ENCODE measurements at places on chromosomes 6 and 20. TPM values are rescaled to one million over a fixed set of nuclear protein-coding genes. Genes with fewer than 3 reads are reported as not detected.

The TMEM170B gene
- 2.4 TPM for total RNA-seq

The POM121L2 gene
- total RNA-seq, result not detected

The CLPSL2 gene
- total RNA-seq, result not detected

The DHX16 gene
- 52.6 TPM for total RNA-seq

The ZSCAN31 gene
- total RNA-seq, result 25.7 TPM

The COL19A1 gene
- not detected for total RNA-seq

The ARMH2 gene
- total RNA-seq, result not detected

GRCh38 chr20:2604506-2604835, 48.0 kb upstream of the NOP56 start:
- no peak for DNase-seq

- DNase-seq, result no peak
Measured at GRCh38 chr6:169473663-169474062, 220.0 kb upstream of the THBS2 start.

- no peak for DNase-seq
Measured at GRCh38 chr6:41557335-41557734, 11.2 kb downstream of the FOXP4 start.

DNA sequence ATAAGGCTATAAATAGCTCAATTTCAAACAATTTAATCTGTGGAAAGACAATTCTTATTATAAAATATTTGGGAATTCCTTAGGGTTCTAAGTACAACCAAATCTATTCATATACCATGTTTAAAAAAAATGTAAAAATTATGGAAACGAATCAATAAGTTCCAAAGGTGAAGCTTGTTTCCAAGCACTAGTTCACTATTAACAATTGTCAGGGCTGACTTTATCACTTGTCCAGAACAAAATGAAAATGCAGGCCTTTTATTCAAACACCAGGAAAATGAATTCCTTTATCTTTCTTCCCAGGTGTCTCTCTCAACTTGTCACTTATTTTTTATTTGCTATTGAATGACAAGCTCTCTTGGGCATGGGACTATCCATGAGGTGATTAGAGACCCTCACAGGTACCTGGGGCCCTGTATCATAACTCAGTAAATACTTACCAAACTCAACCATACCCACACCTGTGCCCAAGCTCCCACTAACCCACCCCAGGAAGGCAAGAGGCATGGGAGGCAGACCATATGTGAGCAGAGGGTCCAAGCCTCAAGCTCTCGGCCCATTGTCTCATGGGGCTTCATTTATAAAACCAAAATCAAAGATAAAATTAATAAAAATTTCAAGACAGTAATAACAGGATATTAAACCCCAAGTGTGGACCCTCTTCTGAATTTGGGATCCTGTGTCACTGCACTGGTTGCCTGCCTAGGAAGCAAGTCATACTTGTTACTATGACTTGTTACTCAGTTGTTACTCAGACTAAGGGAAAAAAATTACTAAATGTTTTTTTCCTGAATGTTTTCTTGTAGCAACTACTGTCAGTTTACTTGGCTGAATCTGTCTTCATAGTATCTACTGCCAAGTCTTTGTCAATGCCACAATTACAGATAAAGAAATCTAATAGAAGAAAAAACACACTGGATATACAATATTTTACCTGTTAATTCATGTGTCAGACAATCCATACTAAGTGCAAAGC, 54.7 kb downstream of the PTPRK start:
- no peak for DNase-seq

DNA sequence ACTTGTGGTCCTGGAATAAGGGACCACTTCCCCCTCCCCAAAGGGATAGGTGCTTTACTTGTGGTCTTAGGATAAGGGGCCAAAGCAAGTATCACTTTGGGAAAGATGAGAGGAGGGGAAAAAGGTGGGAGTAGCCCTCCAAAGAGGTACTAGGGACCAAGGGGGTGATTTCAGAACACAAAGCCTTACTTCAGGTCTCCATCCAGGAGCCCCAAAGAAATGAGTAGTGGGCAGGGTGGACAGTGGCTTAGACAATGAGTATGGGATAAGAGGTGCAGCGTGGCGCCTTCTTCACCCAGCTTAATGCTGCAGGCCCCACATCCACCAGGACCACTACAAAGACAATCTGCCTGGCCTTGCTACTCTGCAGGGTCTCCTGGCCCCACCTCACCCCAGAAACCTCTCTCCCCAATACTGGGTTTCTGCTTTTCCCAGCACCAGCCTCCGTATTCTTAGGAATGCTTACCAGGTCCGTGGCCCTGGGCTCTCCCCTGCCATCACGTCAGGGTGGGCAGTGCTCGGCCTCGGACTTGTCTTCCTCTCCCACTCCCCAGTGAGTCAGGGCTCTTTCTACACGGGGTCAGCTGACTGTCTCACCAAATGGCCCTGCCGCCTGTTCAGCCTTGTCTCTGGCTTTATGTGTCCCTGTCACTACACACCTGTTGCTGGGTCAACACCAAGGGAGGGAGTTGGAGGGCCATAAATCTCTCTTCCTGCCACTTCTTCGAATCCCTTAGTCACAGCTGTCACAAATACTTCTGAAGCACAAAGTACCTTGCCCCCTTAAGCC, 3.1 kb downstream of the NNAT start:
- DNase-seq, result no peak

DNA sequence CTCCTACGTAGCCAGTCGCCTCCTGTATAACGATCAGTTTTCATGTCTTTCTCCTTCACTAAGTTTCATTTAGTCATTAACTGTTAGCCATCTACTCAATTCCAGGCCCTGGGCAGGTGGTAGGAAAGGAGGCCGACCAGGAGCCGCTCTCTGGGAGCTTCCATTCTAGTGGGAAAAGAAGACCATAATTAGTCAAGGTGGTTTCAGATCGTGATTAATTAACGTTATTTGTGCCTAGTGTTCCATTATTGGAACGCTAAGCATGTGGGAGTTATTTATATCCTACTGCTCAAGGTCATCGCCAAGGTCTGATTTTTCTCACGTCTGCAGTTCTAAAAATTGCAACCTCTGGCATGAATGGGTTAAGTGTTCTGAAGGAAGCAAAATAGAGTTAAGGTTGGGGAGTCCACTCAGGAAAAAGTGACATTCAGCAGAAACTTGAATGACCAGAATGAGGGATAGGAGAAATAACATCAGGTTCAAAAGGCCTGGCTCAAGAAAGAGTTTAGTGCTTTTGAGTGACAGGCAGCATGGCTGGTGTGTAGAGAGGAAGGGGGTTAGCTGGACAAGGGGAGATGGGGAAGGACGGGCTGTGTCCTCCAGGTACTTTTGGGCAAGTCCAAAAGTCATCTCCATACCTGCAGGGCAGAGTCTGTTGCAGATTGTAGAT, 812 bp downstream of the SLC9A8 start:
- DNase-seq, result peak; percentile 7

DNA sequence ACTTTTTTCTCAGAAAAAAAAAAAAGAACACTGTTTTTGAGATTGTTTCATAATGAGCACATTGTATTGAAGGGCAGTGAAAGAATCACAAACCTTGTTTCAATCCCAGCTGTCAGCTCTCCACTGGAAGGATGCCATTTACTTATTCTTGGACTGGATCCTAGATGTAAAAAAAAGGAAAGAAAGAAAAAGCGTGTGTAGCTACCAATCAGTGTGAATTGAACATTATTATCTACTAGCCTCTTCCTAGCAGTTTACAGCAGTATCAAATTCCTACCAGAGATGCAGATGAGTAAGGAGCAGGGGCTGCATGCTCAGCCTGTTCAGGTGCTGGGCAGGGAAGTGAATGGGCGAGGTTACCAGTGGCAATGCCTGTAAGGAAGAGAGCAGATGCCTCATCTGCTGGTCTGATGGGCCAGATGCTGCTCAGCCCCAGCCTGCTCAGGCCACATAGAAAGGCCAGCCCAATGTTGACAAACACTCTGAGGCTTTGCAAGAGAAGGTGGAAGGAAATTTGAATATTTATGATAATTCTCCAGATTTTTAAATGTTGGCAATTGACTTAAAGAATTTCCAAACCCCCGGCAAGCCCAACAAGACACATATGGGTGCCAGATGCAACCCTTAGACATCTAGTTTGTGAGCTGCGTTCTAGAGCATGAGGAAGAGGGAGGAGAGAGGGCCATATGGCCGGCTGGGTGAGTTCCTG, 189.5 kb downstream of the IBTK start:
- DNase-seq, result peak; percentile 33

- DNase-seq, result no peak
Measured at GRCh38 chr6:141267420-141267819, 865.3 kb upstream of the GJE1 start.

- DNase-seq, result no peak
Measured at GRCh38 chr6:3357678-3358077, 98.9 kb downstream of the PSMG4 start.

DNA sequence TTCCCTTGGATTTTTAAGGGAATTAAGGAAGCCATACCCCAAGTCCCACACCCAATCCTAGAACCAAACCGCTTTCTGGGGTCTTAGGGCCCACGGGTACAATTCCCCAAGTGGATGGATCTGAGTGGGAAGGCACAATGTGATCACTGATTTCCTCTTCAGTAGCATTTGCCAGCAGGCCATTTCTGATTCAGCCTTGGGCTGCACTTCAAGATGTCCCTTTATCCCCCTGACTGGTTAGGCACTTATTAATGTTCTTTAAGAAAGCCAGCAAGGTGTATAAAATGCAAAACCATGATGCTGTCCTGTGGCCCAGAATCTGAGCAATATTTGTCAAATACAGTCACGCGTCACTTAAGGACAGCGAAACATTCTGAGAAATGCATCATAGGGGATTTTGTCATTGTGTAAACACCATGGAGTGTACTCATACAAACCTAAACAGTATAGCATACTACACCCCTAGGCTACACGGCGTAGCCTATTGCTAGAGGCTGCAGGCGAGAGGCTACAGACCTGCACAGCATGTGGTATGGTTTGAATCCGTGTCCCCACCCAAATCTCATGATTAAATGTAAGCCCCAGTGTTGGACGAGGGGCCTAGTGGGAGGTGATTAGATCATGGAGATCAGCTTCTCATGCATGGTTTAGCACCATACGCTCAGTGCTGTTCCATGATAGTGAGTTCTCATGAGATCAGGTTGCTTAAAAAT, 234.2 kb downstream of the NRN1 start:
- DNase-seq, result no peak

DNA sequence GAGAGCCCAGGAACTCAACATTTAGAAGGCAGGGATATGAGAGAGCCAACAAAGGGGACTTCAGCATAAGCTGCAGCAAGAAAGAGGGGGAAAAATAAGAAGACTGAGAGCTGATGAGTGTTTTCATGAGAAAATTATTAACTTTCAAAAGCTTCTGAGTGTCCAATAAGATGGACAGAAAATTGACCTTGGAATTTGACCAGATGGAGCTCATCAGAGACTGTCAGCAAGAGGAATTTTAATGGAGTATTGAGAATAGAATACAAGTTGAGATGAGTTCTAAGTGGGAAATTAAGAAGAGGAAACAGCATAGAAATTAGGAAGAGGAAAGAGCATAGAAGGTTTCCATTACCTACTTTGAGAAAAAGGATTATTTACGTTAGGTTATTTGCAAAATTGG, 428.2 kb downstream of the LMBRD1 start:
- no peak for DNase-seq

- no peak for DNase-seq
Measured at GRCh38 chr6:125194941-125195340, 41.4 kb downstream of the TPD52L1 start.

DNA sequence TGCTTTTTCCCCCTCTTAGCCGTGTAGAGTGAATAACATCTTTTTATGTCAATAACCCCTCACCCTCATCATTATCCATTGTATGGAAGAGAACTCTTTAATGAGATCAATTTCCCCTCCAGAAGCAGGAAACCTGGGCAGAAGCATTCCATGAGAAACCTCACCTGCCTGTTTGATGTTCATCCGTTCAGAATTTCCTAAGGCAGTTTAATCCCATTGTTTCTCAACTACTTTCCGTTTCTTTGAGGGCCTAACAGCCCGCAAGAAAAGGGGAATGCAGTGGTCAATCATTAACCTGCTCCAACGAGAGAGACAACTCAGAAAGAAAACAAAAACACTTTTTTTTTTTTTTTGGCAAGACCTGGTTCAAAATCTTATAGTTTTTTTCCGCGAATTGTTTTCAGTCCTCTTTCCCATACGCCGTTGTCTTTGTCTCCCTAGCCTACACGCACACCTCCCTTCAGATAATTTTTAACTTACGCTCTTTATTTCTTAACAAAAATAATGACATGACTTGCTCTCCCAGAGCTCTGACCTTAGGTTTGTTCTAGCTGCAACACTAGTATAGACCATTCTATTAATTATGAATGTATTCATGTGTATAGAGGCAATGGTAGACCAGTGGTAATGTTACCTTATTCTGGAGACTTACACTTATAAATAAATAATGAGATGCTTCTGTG, 25.6 kb upstream of the ID4 start:
- no peak for DNase-seq

GRCh38 chr6:35919085-35919826, 1.6 kb downstream of the SRPK1 start:
- DNase-seq, result peak; percentile 40

DNA sequence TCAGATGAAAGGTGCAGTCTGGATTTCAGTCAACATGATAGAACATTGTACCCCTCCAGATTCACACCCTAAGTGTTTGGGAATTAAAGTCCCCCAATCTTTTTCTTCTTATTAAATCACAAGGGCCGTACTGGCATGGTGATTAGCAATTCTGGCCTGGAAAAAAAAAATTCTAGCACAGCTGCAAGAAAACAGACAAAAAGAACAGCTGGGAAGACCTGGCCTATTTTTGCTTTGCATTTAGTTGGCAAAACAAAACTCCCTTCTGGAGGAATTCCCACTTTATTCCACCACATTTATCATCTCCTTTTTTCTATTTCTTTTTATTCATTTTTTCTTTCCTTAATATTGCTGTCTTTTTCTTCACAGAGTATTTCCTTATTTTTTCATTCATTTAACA, 39.8 kb upstream of the AKAP12 start:
- no peak for DNase-seq
